ENCODE measurements at places on chromosomes 7 and 10. TPM values are rescaled to one million over a fixed set of nuclear protein-coding genes. Genes with fewer than 3 reads are reported as not detected.

GRCh38 chr10:5424751-5425150 is 12.4 kb downstream of the NET1 start:
- DNase-seq, result no peak

The TMEM139 gene
- not detected for total RNA-seq

The OGDHL gene
- 1.9 TPM for total RNA-seq

The SLC4A2 gene
- 302 TPM for total RNA-seq

DNA sequence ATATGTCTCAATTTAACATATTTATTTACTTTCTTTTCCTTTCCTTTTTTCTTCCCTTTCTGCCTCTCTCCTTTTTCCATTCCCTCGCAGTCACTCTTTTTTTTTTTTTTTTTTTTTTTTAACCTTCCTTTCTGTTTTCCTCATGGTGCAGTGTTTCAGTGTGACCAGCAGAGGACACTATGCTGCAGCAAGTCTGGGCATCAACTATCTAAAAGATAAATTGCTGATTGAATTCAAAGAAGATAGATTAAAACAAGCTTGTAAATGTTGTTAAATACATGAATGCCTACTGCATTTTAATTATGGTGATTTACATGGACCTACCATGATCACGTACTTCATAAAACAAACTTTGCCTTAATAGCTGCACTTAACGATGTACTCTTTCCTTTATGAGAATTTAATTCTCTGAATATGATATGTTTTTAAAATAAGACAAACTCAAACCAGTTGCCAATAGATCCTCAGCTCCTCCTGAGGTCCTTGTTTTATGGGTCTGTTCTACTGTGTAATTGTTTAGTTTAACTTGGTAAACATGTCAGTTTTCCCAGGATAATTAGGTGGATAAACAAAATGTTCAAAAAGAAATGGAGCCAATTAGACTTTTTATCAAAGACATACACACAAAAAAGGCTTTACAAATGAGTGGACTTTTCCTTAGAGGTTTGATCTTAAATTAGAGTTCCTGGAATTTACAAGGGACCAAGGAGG is 101.0 kb upstream of the AGR3 start:
- peak; percentile 40 for DNase-seq

DNA sequence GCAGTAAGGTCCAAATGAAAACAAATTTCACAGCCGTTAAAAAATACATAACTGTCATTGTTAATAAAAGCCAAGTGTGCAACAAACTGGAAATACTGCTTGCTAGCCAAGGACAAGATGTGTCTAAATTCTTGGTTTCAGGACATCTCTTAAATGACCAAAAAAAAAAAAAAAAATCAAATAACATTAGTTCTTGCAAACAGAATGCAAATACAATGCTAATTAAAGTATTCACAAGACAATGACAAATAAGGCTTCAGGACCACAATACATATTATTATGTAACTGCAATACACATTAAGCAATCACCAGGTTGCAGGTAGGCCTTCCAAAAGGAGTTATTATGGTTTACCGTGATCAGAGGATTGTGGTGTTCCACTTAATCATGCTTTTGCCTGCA is 3.6 kb downstream of the ARHGAP21 start:
- DNase-seq, result no peak

The FRMD4A gene
- total RNA-seq, result 59.0 TPM

DNA sequence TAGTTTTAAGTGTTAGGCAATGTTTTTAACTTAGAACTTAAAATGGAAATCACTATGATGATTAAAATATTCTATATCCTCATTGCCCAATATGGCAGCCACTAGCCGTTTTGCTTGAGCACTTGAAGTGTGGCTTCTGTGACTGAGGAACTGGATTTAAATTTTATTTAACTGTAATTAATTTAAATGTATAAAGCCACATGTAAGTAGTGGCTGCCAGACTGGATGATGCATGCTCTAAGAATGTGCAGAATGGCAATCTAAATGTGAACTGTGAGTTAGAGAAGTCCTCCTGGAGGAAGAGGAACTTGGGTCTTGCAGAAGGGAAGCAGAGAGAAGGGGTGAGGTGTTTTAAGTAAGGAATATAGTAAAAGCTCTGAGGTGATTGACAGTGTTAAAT is 451.4 kb downstream of the SUGCT start:
- peak; percentile 83 for DNase-seq

- no peak for DNase-seq
Measured at GRCh38 chr7:157689269-157690057, 352.7 kb downstream of the DNAJB6 start.

GRCh38 chr10:133293810-133294119 is 14.9 kb downstream of the TUBGCP2 start:
- no peak for DNase-seq

DNA sequence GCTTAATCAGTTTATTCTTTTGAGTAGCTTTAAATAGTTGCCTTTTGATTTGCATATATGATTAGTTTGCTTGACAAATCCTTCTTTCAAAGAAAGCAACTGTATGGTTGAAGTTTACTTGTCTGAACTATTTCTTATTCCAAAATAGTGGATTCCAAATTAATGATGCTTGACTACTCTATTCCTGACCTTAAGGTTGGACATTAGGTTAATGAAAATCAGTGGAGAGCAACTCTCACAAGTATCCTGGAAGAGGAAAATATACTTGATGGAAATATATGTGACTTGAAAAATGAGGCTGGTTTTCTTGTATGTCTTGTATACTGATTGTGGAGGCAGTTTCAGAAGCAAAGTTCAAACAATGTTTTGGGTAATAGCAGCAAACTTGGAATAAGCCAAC is 369.2 kb upstream of the PODXL start:
- no peak for DNase-seq

DNA sequence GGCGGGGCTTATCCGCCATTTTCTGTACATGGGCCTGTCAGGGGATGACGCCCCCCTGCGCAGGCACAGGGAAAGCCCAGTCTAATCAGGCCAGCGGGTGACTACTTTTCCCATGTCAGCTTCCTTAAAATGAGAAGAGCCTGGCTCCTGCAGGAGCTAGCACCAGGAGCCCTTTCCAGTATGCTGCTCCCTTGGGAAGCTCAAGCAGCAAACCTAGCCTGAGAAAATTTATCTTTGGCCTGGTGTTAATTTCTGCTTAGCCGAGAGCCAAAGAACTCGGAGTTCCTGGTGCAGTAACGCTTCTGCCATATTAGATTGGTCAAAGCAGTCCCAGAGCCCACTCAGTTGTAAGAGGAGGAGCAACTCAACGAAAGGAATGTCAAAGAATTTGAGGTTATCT is 239.0 kb upstream of the PHYHIPL start:
- DNase-seq, result no peak

- no peak for DNase-seq
Measured at GRCh38 chr7:148332191-148333186, 258.1 kb upstream of the C7orf33 start.

The AASS gene
- total RNA-seq, result 13.9 TPM

- DNase-seq, result peak; percentile 84
Measured at GRCh38 chr10:15324611-15325010, 46.5 kb downstream of the FAM171A1 start.

DNA sequence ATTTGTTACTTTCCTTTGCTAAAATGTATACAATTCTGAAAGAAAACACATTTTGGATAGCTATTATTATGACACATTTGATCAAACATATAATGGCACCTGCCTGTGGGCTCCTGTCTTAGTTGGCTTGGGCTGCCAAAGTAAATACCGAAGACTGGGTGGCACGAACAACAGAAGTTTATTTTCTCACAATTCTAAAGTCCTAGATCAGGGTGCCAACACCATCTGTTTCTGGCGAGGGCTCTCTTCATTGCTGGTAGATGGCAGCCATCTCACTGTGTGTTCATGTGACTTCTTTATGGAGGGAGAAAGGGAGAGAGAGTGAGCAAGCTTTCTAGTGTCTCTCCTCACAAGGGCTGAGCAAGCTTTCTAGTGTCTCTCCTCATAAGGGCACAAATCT is 195.8 kb upstream of the FAM3C start:
- DNase-seq, result no peak

- no peak for DNase-seq
Measured at GRCh38 chr10:59711871-59712494, 2.3 kb upstream of the SLC16A9 start.

DNA sequence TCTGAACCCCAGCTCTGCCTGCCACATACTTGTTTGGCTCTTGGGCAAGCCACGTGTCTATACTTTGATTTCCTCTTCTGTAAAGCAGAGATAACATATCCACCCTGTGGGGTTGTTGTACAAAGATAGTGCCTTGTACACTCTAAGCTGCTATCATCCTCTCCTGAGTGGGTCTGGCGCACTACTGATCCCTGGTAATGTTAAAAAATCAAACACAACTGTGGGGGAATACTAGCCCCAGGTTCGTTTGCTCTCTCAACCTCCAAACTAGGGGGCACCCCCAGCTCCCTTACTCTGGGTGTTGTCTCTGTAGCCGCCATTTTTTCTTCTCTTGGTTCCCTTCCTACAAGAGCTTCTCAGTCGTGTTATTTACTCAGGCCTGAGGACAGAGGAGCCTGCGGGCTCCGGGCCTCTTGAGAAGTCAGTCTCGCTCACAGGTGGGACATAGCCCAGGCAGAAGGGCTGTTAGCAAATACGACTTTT is 1.0 kb downstream of the POLM start:
- no peak for DNase-seq

GRCh38 chr7:69318794-69319193 is 279.5 kb upstream of the AUTS2 start:
- no peak for DNase-seq

The PRRT4 gene
- total RNA-seq, result 0.62 TPM

GRCh38 chr10:87668324-87669074 is 8.8 kb downstream of the PAPSS2 start:
- DNase-seq, result no peak

GRCh38 chr7:132206594-132206993 is 369.7 kb downstream of the PLXNA4 start:
- DNase-seq, result no peak

- no peak for DNase-seq
Measured at GRCh38 chr10:70544431-70545340, 57.9 kb downstream of the PRF1 start.

DNA sequence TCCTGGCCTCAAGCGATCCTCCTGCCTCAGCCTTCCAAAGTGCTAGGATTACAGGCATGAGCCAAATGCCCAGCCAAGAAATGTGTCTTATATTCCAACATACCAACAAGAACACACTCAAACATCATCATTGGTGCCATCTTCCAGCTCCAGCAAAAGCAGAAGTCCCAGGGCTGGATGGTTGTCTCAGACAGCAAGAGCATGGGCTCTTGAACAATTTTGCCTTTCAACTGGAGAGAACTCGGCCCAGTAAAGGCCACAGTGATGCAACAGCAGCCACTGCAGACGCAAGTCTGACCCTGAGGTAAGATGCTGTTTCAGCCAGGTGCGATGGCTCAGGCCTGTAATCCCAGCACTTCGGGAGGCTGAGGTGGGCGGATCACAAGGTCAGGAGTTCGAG is 52.8 kb upstream of the NFE2L3 start:
- no peak for DNase-seq

The C7orf57 gene
- not detected for total RNA-seq

The PSTK gene
- total RNA-seq, result 3.7 TPM

The OR2A7 gene
- total RNA-seq, result 0.64 TPM

- no peak for DNase-seq
Measured at GRCh38 chr10:100009283-100009792, 409 bp downstream of the DNMBP start.

GRCh38 chr10:42933448-42934340 is 143.2 kb upstream of the RET start:
- no peak for DNase-seq

The TRIL gene
- 0.72 TPM for total RNA-seq

The C10orf62 gene
- total RNA-seq, result not detected

GRCh38 chr10:87864496-87865059 is 1.2 kb downstream of the PTEN start:
- DNase-seq, result no peak

The AGFG2 gene
- total RNA-seq, result 6.2 TPM

The FAM25C gene
- not detected for total RNA-seq

The ARHGEF35 gene
- total RNA-seq, result 4.4 TPM

DNA sequence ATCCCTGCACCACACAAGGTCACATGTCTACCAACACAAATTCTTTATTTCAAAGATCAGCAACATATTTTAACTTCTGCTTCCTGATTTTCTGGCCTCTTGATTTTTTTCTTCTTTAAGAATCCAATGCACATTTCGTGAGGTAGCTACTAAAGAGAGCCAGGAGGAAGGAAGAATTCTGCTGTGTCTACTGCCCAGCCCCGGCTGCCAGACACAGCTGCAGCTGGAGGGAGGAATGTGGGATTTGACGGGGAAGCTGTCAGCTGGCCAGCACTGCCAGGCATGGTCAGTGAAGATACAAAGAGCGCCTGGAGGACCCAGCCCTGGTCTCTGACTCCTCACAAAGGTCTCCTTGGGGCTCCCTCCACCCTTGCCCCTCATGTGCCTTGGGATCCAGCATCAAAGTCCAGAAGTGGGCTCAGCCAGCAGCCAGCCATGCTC is 6.9 kb upstream of the AOC1 start:
- no peak for DNase-seq

GRCh38 chr10:90856964-90857634 is 740 bp downstream of the HTR7 start:
- DNase-seq, result no peak

DNA sequence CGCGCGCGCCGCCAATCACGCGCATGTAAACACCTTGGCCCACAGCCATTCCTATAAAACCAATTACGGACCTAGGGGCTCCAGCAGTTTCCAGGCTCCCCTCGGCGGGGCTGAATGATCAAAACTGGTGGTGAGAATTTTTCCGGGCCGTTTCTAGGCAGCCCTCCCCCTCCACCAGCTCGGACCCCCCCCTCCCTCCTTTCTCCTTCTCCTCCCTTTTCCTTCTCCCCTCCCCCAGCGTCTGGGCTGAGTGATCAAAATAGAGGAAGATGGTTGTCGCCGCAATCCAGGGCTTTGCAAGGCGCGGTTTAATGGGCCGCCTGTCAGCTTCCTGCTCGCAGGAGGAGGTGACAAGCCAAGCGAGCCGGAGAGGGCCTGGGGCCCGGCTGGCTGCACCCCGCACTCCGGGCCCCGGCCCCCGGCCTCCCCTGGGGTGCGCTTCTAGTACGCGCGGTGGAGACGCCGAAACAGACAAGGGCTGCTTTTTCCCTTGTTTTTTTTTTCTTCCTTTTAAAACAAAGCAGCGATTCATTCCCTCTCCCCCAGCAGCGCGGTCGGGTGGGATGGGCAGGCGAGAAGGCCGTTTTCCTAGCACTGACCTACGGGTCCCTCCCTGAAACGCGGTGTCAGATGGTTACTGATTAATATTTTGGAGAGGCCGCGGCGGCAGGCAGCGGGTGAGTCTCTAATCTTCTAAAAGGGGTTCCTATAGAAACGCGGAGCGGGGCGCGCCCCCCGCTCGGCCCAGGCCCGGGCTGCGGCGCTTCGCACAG is 528 bp upstream of the TNRC18 start:
- DNase-seq, result peak; percentile 96

The RAB19 gene
- total RNA-seq, result 0.50 TPM

GRCh38 chr10:94052866-94053791 is 59.4 kb downstream of the PLCE1 start:
- peak; percentile 36 for DNase-seq
